Stimulated activated CD4-positive, alpha-beta T cell treated with anti-CD3 and anti-CD28 coated beads, Interleukin-15, amount 100 ng/mL, for 48 hours (primary cell): ENCODE measurements at places on chromosomes 16 and 17.

GRCh38 chr16:67158637-67159600 is 790 bp downstream of the TRADD start:
- peak; percentile 79 for DNase-seq

DNA sequence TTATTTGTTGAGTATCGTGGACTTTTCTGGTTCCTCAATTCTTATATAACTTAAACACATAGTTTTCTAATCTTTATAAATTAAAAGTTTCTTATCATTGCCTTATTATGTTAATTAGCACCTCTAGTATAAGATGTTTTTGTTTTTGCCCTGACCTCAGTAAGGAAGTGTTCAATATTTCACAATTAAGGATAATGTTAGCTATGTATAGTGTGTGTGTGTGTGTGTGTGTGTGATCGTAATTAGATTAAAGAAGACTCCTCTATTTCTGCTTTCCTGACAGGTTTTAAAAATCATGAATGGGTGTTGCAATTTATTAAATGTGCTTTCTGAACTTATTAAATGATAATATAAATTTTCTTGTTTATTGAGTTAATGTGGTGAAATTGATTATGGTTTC is 12.0 kb downstream of the IL21R start:
- no peak for DNase-seq

DNA sequence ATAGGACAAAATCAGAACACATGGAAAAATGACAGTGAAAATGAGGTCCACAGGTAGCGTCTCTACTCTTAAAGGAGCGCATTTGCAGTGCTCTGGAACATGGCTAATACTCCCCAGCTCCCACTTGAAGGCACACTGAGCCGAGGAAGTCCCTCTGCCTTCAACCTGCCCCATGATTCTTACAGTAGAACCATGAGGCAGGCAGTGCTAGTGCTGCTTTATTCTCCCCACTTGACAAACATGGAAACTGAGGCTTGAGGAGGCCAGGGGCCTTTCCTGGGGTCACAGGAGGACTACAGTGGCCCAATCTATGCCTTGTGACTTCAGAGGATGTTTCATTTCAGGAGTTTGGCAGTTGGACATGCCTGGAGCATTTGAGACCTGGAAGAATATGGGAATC is 244.1 kb upstream of the MAF start:
- DNase-seq, result no peak

GRCh38 chr17:46869975-46870803 is 18.8 kb downstream of the WNT9B start:
- no peak for DNase-seq

GRCh38 chr16:29318037-29318436 is 88.5 kb downstream of the NPIPB11 start:
- no peak for DNase-seq

- DNase-seq, result peak; percentile 3
Observed at GRCh38 chr16:74563828-74564263, 43.1 kb downstream of the GLG1 start.

DNA sequence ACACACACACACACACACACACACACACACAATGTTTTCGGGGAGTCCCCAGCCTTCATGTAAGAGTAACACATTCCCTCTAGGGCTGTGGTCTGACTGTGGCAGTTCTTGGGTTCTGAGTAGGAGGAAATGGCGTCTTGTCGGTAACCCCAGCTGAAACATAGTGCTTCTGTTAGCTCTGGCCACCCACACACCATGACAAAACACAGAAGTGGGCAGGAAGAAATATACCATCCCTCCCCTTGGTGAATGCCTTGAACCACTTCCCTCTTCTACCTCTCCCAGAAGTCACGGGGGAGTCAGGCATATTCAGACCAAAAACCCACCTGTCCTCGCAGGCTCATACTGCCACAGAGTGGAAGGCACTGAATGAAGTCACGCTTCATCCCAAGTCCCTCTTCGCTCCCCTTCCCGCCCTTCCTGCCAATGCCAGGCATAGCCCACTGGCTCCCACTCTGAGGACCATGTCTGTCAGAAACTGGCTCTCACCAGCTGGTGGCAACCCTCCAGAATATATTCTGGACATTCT is 11.5 kb downstream of the SLC35B1 start:
- DNase-seq, result peak; percentile 70

GRCh38 chr17:80807014-80807413 is 184.6 kb upstream of the CHMP6 start:
- DNase-seq, result no peak

- no peak for DNase-seq
Observed at GRCh38 chr16:3113765-3114479, 1.5 kb downstream of the ZNF205 start.

DNA sequence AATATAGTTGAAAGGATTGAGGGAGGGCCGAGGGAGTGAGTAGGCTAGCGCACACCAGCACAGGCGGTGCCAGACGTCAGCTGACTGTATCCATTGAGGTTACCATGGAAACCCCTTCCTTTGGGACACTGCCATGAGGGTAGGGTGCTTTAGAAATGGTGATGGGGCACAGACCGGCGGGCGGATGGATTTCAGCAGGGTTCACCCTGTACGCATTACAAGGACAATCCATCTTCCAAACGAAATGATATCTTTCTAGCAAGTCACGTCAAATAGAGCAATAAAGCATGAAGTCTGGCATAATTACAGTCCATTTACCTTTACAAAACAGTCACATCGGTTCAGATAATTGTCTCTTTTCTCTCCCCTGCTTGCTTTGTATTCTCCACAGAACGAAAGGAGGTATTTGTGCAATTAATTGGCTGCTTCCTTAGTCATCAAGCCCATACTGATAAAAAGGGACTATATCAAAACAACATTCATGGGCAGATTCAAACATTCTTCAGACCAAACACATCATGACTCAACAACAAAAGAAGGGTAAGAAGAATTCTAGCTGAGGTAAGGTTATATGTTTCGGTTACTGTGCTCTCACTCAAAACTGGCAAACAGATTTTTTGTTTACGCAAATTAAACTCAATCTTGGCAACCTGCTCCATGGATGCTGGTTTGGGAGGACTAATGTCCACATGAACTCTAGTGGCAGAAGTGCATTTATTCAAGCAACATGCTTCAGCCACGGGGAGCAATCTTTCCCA is 140.6 kb downstream of the CDK5R1 start:
- no peak for DNase-seq

DNA sequence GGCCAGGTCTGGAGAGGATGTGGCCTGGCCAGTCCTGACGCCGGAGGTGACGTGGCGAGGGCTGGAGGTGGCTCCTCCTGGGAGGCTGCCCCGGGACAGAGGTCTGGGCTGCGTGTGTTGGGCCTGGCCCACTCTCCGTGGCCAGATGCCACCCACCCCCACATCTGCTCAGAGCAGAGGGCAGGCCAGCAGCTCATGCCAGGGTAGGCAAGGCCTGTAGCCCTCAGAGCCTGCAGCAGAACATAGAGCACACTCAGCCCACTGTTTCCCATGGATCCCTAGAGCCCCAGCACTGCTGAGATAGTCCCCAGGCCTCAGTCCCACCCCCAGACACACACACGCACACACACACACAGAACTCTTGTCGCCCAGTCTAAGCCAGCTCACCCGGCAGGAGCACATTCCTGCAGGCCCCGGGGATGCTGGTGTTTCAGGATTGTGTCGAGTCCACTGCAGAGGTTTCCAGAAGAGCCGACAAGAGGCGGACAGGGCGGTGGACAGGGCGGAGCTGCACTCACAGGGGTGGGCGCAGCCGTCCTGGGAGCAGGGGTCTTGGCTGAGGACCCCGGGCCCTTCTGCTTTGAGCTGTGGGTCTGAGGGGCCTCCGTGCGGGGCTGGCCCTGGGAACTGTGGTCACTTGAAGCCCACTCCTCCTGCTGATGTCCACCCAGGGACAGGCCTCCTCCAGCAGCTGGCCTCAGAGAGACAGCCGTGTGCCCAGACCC is 33.4 kb downstream of the SOX8 start:
- DNase-seq, result no peak

DNA sequence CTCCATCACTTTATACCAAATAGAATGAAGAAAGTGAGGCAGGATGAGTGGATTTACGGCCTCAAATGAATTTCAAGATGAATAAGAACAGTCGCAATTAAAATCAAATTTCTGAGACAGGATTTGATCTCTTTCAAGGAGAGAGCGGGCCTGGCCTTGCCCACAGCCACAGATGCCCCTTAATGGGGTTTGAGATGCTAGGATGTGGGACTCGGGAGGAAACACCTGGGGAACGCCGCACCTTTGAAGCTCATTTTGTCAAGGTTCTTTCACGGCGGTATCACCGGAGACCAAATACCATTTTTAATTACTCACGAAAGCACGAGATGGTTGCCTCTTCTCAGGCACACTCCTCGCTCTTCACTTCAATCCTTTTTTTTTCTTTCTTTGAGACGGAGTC is 178.1 kb upstream of the SDK2 start:
- no peak for DNase-seq

- no peak for DNase-seq
Observed at GRCh38 chr17:72535346-72535745, 414.5 kb downstream of the SOX9 start.

DNA sequence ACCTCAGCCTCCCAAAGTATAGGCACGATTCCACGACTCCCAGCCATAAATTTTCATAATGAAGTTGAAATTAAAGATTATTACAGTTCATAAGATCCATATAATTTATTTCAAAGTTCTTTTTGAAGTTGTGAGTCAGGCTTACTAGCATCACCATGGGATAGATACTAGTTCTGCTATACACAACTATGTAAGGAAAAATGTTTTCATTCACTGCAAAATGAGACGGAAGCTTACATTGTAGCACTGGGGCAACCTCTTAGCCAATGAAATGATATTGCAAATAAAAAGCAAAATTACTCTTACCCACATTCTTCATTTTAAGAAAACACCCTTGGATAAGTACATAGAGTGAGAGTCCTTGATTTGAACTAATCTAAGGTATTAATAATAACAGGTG is 18.8 kb upstream of the MARCHF10 start:
- DNase-seq, result no peak

DNA sequence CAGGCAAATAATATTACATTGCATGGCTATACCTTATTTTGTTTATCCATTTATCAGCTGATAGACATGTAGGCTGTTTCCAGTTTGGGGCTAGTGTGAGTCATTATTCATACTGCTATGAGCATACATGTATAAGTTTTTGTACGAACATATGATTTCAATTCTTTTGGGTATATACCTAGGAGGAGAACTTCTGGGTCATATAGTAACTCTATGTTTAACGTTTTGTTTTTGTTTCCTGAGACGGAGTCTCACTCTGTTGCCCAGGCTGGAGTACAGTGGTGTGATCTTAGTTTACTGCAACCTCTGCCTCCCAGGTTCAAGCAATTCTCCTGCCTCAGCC is 2.4 kb upstream of the ITGAL start:
- DNase-seq, result no peak

DNA sequence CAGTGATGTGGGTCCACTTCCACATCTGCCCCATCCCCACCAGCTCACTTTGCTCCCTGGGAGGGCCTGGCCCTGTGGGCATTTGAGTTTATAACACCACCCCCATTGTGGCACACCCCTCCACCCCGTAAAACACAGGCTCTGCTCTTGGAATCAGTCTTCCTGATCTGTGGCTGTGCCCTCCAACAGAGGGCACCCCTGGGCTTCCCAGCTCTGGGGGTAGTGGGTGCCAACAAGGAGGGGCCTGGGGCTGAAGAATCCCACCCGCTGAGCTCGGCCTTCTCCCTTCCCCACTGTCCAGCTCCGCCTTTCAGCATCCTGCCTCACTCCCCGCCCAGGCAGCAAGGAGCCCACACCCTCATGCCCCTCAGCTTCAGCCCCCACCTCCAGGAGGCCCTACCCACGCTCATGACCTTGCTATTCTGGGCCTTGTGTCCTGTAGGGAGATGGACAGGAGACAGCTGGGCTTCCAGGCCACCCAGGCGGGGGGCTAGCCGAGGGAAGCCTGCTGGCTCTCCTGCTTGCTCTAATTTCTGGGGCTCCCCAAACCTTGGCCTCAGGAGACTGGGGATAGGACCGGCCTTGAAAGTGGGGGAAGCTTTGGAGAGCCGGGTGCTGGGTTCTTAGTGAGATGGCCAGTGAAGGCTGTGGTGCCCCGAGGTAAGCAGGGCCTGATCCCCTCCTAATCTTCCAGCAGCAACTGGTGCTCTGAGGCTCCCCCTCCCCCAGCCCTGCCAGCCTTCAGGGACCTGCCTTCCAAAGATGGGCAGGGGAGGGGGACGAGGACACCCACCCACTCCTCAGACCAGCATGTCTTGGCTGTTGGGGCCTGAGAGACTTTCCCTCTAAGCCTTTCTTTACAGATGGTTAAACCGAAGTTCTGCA is 2.9 kb upstream of the ATP2A1 start:
- DNase-seq, result no peak

DNA sequence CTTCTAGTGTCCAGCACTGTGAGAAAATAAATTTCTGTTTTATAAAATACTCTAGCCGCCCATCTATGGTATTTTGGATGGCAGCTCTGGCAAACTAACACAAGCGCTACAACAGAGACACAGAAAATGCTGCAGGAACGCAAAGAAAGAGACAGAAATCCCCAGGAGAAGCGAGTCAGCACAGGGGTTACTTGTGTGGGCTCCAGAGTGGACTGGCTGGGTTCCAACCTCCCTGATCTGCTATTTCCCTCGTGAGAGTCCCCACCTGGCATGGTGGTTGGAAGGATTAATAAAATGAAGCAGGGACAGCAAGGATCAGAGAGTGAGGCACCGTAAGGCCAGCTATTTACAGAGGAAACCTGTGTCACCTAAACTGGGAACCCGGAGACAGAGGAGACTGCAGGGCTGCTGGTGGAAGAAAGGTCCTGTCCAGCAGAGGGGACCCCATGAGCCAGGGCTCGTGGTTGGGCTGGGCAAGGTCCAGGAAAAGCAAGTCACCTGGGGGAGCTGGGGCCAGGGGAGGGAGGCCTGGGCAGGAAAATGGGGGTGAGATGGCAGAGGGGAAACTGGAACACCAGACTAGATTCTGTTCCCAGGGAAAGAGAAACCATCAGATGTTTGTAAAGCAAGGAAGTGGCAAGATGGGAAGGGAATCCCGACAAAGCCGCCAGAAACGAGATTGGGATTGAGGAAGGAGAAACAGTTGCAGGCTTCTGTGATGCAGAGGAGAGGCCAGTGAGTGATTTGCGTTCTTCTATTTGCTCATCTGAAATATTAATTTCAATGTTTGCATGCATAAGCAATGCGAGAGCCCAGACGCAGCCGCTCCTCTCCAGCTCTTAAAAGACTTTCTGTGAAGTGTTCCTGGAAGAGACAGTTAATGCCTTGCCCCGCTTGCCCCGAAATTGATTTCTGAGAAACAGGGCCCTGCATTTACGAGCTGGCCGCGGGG is 63.0 kb upstream of the TEKT3 start:
- no peak for DNase-seq

GRCh38 chr17:33968350-33969044 is 286.6 kb upstream of the CCL2 start:
- no peak for DNase-seq
